ENCODE measurements at places on chromosomes 13 and 19. TPM values are rescaled to one million over a fixed set of nuclear protein-coding genes. Genes with fewer than 3 reads are reported as not detected.

SBSN gene
- total RNA-seq: 4.1 TPM

LHFPL6 gene
- total RNA-seq: 109 TPM

VSTM2B gene
- total RNA-seq: not detected

TMEM145 gene
- not detected for total RNA-seq

SPTBN4 gene
- total RNA-seq: 3.5 TPM

B3GNT8 gene
- total RNA-seq: 1.5 TPM

CLEC11A gene
- 21.8 TPM for total RNA-seq

KLK8 gene
- total RNA-seq: not detected

LRRC63 gene
- 0.41 TPM for total RNA-seq

FAM124A gene
- 3.3 TPM for total RNA-seq

ALG5 gene
- 22.9 TPM for total RNA-seq

PRR12 gene
- 3.2 TPM for total RNA-seq

PDE4A gene
- total RNA-seq: 7.0 TPM

POU2F2 gene
- 0.08 TPM for total RNA-seq

KLK13 gene
- total RNA-seq: not detected

ZNF99 gene
- not detected for total RNA-seq

SMIM44 gene
- total RNA-seq: not detected

LILRA6 gene
- not detected for total RNA-seq

CHST8 gene
- not detected for total RNA-seq

NCAN gene
- total RNA-seq: not detected

PRMT1 gene
- total RNA-seq: 32.5 TPM

Measured in fibroblast of the aortic adventitia (primary cell).